Aorta (tissue), 5 donors: ENCODE measurements at places on chromosomes 11 and 22. TPM values are rescaled to one million over a fixed set of nuclear protein-coding genes. Genes with fewer than 3 reads are reported as not detected.

PPP1CA gene
- 61.7 TPM for total RNA-seq

FAM181B gene
- total RNA-seq, result 1.7 TPM

RPUSD4 gene
- 24.0 TPM for total RNA-seq

SCGB1D2 gene
- total RNA-seq, result not detected

CNGA4 gene
- total RNA-seq, result 0.33 TPM

PRR33 gene
- not detected for total RNA-seq

OR8A1 gene
- not detected for total RNA-seq

TUT1 gene
- 14.8 TPM for total RNA-seq

- DNase-seq, result peak; percentile 51
- H3K4me1 ChIP-seq, result no peaks in the 10 kb centered on the region
- H3K27me3 ChIP-seq, result no peaks in the 10 kb centered on the region
- H3K27ac ChIP-seq, result no peak overlapping the region
- H3K36me3 ChIP-seq, result no peaks in the 10 kb centered on the region
- H3K4me3 ChIP-seq, result no peak overlapping the region
These were observed 59.2 kb downstream of the MYO7A start for GRCh38 chr11:77187111-77187750.

GRCh38 chr22:23259916-23260644 lies 79.8 kb downstream of the BCR start:
- no peak overlapping the region for H3K4me3 ChIP-seq
- H3K27ac ChIP-seq, result no peak overlapping the region
- no peaks in the 10 kb centered on the region for H3K27me3 ChIP-seq
- H3K4me1 ChIP-seq, result no peaks in the 10 kb centered on the region

DNA sequence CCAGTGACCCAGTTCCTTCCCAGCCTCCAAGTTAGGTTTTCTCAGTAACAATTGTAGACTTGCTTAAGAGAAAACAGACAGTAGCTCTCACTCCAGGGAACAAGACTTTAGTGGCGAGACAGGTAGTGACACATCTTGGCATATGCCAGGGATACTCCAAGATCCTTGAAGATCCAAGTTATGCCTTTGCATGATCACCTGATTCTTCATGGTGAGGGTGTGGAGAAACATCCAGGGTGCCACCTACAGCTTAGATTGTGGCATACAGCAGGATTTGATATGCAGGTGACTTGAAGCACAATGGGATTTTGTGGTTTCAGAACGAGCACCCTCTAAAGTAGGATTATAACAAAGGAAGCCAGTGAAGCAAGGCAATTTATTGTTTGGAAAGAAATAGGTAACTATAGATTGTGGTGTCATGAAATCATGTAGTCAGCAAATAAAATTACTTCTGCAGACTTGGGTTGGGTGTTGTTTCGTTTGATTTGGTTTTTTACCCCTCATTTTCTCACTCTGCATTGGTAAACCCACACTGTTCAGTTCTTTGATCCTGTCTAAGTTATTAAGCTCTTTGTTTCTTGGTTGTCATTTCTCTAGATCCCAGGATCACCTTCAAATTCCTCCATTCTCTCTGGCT lies 9.2 kb downstream of the POU2AF3 start:
- H3K36me3 ChIP-seq, result no peaks in the 10 kb centered on the region
- H3K4me3 ChIP-seq, result no peak overlapping the region
- H3K4me1 ChIP-seq, result peaks cover 3% of the 10 kb centered on the region
- DNase-seq, result no peak

GRCh38 chr22:38230108-38230825 lies 28.5 kb downstream of the MAFF start:
- no peaks in the 10 kb centered on the region for H3K27me3 ChIP-seq
- no peaks in the 10 kb centered on the region for H3K36me3 ChIP-seq

DNA sequence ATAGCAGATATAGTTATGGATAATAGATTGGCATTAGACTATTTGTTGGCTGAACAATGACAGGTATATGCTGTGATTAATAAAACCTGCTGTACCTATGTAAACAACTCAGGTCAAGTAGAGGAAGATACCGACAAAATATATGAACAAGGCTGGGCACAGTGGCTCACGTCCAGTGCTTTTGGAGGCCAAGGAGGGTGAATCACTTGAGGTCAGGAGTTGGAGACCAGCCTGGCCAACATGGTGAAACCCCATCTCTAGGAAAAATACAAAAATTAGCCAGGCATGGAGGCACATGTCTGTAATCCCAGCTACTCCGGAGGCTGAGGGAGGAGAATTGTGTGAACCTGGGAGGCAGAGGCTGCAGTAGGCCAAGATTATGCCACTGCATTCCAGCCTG lies 14.0 kb upstream of the CHKA start:
- no peak overlapping the region for H3K27ac ChIP-seq
- H3K27me3 ChIP-seq, result no peaks in the 10 kb centered on the region
- DNase-seq, result peak; percentile 9
- no peak overlapping the region for H3K4me3 ChIP-seq
- no peaks in the 10 kb centered on the region for H3K4me1 ChIP-seq

- no peak overlapping the region for H3K4me3 ChIP-seq
- DNase-seq, result no peak
- no peak overlapping the region for H3K27ac ChIP-seq
- H3K36me3 ChIP-seq, result no peaks in the 10 kb centered on the region
- H3K27me3 ChIP-seq, result no peaks in the 10 kb centered on the region
- no peaks in the 10 kb centered on the region for H3K4me1 ChIP-seq
These were observed 53.5 kb downstream of the PPP6R3 start for GRCh38 chr11:68513930-68514487.

DNA sequence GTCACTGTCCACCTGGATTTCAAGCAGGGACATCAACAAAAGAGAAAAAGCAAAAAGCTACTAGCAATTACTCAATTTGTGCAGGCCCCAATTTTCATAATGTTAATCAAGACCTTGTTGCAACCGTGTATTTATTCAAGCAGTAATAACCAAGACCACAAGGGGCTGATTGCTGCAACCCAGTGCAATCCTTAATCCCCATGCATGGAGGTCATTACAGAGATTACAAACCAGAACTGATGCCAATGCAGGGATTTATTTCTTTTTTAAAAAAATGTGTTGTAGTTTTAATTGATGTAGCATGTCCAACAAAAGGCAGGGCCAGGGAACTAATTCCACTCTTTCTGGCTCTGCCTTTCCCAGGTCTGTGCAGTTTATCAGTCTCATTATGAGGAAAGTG lies 18.4 kb downstream of the TECTA start:
- H3K36me3 ChIP-seq, result no peaks in the 10 kb centered on the region
- no peaks in the 10 kb centered on the region for H3K4me1 ChIP-seq
- no peaks in the 10 kb centered on the region for H3K27me3 ChIP-seq
- no peak for DNase-seq

GRCh38 chr11:73531386-73531785 lies 66.5 kb downstream of the FAM168A start:
- no peaks in the 10 kb centered on the region for H3K27me3 ChIP-seq
- H3K27ac ChIP-seq, result no peak overlapping the region
- DNase-seq, result no peak
- H3K36me3 ChIP-seq, result peaks cover 2% of the 10 kb centered on the region

DNA sequence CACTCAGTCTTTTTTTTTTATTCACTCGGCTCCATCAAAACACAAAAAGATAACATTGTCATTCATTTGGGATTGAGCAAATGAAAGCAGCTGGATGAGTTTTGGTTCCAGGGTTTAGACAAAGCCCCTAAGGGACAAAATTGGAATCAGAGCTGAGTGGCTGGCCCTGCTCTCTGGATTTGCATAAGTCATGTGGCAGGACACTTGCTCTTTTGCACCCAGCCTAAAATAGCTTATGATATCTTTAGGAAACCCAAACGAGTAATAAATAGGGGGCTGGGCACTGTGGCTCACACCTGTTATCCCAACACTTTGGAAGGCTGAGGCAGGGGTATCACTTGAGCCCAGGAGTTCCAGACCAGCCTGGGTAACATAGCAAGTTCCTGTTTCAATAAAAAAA lies 11.0 kb upstream of the TMEM121B start:
- H3K4me1 ChIP-seq, result no peaks in the 10 kb centered on the region
- no peak overlapping the region for H3K27ac ChIP-seq

- no peak for DNase-seq
- H3K4me1 ChIP-seq, result no peaks in the 10 kb centered on the region
- H3K36me3 ChIP-seq, result no peaks in the 10 kb centered on the region
- H3K4me3 ChIP-seq, result no peak overlapping the region
- H3K27me3 ChIP-seq, result no peaks in the 10 kb centered on the region
These were observed 15.9 kb upstream of the P2RY2 start for GRCh38 chr11:73201888-73202780.

- H3K36me3 ChIP-seq, result no peaks in the 10 kb centered on the region
- H3K4me3 ChIP-seq, result no peak overlapping the region
- peak overlapping the region; percentile 79 for H3K27ac ChIP-seq
These were observed 92.7 kb downstream of the RPL27A start for GRCh38 chr11:8775332-8775731.

GRCh38 chr11:66957971-66958231 lies 282 bp downstream of the PC start:
- peak overlapping the region; percentile 34 for H3K27ac ChIP-seq
- DNase-seq, result no peak
- peaks cover 2% of the 10 kb centered on the region for H3K4me1 ChIP-seq
- no peaks in the 10 kb centered on the region for H3K27me3 ChIP-seq

GRCh38 chr22:47597041-47597440 lies 834.6 kb downstream of the TBC1D22A start:
- no peak overlapping the region for H3K4me3 ChIP-seq
- H3K27me3 ChIP-seq, result no peaks in the 10 kb centered on the region
- H3K27ac ChIP-seq, result no peak overlapping the region
- no peaks in the 10 kb centered on the region for H3K36me3 ChIP-seq
- no peaks in the 10 kb centered on the region for H3K4me1 ChIP-seq

DNA sequence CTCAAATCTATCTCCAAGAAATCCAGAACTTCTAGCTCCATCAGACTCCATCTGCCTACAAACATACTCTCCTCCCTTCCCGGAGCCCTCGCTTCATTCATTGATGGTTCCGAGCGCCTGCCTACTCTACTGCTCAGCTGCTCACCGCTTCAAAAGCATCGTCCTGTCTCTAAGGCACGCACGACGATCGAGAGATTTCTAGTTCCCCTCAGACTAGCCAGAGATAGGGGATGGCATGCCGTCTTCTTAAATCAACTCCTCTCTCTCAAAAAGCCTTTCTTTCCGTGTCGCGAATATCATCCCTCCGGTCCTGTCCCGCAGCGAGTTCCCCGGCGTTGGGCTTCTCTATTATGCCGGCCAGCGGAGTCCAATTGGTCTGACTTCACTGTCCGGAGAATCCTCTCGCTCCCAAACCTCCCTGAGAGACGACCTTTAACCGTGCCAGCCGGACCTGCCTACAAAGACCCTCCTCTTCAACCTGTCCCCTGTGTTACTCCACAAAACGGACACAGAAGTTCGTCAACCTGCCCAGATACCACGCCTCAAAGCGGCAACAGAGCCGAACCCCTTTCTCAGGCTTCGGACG lies 592 bp downstream of the EEF1G start:
- H3K27me3 ChIP-seq, result no peaks in the 10 kb centered on the region
- DNase-seq, result no peak
- H3K36me3 ChIP-seq, result peaks cover 5% of the 10 kb centered on the region

- no peaks in the 10 kb centered on the region for H3K27me3 ChIP-seq
- H3K36me3 ChIP-seq, result no peaks in the 10 kb centered on the region
- H3K4me1 ChIP-seq, result no peaks in the 10 kb centered on the region
- DNase-seq, result no peak
- H3K27ac ChIP-seq, result no peak overlapping the region
- H3K4me3 ChIP-seq, result no peak overlapping the region
These were observed 16.6 kb downstream of the TSPAN18 start for GRCh38 chr11:44743326-44743725.

GRCh38 chr11:14435717-14436512 lies 63.7 kb downstream of the COPB1 start:
- no peaks in the 10 kb centered on the region for H3K27me3 ChIP-seq
- no peaks in the 10 kb centered on the region for H3K36me3 ChIP-seq
- H3K4me3 ChIP-seq, result no peak overlapping the region
- H3K27ac ChIP-seq, result no peak overlapping the region

DNA sequence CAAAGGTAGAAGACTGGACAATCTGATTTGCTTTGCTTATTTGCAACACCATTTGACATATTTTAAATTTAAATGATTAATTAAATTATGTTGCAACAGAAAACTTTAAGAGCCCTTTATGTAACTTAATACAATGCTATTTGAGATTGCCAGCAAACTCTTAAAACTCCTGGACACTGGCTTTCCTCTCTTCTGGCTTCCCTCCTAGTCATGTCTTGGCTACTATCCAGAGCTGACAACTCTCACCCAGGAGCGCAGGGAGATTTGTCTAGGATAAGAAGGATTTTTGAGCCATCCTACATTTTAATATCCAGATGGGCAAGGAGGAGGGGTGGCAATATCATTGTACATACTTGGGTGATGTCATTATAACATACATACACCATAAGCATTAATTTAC lies 134.3 kb downstream of the ELP4 start:
- H3K4me1 ChIP-seq, result peaks cover 3% of the 10 kb centered on the region
- no peaks in the 10 kb centered on the region for H3K27me3 ChIP-seq
- H3K36me3 ChIP-seq, result no peaks in the 10 kb centered on the region
- no peak overlapping the region for H3K27ac ChIP-seq

- no peaks in the 10 kb centered on the region for H3K4me1 ChIP-seq
- H3K4me3 ChIP-seq, result peak overlapping the region; percentile 83
- no peak for DNase-seq
- H3K27ac ChIP-seq, result peak overlapping the region; percentile 14
These were observed 852 bp downstream of the TRAF6 start for GRCh38 chr11:36509201-36509639.

GRCh38 chr11:61963016-61963281 lies 4.5 kb downstream of the FTH1 start:
- H3K27me3 ChIP-seq, result no peaks in the 10 kb centered on the region
- no peaks in the 10 kb centered on the region for H3K36me3 ChIP-seq
- no peak overlapping the region for H3K4me3 ChIP-seq
- no peak overlapping the region for H3K27ac ChIP-seq

GRCh38 chr11:72780296-72781062 lies 13.4 kb downstream of the STARD10 start:
- no peaks in the 10 kb centered on the region for H3K36me3 ChIP-seq
- no peak overlapping the region for H3K27ac ChIP-seq
- no peak overlapping the region for H3K4me3 ChIP-seq
- DNase-seq, result no peak

DNA sequence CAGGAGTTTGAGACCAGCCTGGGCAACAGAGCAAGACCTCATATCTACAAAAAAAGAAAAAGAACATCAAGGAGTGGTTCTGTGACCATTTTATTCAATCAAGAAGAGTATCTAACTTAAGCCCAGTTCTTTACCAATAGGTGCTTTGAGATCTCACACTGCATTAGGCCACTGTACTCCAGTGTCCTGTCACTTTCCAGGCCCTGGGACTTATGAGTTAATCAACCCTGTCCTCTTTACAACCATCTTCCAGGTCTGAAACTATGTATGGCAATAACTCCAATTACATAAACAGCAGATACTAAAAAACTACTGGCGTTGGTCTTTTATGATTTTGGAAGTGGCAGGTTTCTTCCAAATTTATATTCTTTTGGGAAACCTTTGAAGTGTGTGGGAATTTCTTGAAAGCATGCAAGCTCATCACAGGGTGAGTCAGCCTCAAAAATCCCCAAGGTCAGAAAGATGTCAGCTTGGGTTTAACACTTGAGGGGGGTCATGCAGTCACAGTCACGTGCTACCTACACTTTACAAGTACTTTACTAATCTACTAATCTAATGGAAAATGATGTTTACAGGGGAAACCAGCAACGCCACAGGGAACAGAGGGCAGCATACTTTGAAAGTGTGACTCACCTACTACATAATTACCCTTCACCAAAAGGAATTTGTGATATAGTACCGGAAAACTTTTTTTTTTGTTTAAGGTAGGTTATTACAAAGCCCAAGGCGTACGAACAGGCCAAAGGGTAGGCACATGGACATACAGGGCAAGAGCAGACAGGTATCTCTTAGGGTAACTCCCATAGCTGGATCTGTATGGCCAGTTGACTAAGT lies 15.6 kb downstream of the PISD start:
- no peak overlapping the region for H3K4me3 ChIP-seq
- H3K27ac ChIP-seq, result no peak overlapping the region
- no peaks in the 10 kb centered on the region for H3K4me1 ChIP-seq
- H3K36me3 ChIP-seq, result peaks cover 4% of the 10 kb centered on the region
- H3K27me3 ChIP-seq, result no peaks in the 10 kb centered on the region
